Activated CD4-positive, CD25-positive, alpha-beta regulatory T cell treated with anti-CD3 and anti-CD28 coated beads, Interleukin-2, amount 50 U/mL, for 72 hours (primary cell): ENCODE measurements at places on chromosomes 3 and 15.
A peak's percentile ranks its signal among the peaks of the same experiment; 100 is the strongest.

- no peak for DNase-seq
These were observed 113.5 kb upstream of the IL12A start for GRCh38 chr3:159875116-159875515.

DNA sequence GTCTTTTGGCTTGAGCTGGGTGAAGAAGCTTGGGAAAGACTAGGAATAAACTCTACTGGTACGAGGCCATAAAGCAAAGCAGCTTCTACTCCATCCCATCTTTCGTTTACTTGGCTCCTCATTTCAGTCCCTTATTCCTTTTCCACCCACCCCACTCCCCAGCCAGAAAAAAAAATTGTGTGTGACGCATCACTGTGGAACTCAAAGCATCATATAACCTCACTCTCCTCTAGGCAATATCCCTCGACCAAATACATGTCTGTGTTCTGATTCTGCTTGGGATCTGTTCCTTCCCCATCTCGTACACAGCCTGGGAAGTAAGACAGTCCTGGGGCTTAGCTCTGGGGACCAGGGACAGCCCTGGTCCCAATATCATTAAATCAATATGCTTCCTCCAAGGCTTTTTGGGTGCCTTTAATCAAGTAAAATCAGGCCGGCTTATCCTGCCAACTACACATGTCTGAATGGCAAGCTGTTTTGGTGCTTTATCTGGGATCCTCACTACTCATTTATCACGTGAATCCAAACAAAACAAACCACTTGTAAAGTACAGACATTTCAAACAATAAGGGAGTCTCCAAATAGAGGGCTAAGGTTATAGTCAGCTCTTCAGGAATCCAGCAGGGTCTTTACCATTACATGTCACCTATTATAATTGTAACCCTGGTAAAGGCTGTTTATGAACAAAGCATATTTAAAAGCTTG is 74.9 kb upstream of the ZBED2 start:
- DNase-seq = no peak

DNA sequence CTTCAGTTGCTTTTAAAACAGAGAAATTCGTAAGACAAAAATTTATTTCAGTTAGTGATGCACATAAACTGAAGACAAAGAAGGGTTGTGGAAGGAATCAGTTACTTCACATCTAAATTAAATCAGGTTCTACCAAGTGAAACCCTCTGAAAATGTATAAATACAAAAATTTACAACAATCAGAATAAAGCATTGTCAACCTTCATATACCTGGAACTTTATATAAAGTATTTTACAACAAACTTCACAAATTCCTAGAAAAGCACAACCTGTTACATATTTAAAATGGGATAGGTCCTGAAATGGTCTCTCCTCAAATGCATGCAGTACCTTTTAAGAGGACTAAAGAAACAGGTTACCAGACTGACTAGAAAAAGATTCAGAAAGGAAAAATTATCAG is 26.9 kb downstream of the ATOSA start:
- DNase-seq = no peak

- DNase-seq = no peak
These were observed 44.0 kb downstream of the NR2F2 start for GRCh38 chr15:96374499-96374898.

DNA sequence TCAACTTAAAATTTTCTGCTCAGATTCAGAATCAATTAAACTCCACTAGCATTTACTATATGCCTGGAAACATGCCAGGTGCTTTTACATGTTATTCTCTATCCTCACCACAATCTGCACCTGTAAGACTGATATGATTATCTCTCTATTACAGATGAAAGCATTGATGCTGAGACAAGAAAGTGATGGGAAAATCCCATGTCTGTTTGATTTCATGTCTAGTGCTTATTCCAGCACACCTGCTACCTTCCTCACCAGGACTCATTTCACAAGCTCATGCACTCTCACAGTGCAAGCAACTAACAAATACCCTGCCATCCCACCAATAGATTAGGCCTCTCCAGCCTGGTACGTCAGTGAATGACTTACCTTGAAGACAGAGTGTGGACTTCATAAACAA is 25.0 kb upstream of the BCL6 start:
- DNase-seq = no peak

DNA sequence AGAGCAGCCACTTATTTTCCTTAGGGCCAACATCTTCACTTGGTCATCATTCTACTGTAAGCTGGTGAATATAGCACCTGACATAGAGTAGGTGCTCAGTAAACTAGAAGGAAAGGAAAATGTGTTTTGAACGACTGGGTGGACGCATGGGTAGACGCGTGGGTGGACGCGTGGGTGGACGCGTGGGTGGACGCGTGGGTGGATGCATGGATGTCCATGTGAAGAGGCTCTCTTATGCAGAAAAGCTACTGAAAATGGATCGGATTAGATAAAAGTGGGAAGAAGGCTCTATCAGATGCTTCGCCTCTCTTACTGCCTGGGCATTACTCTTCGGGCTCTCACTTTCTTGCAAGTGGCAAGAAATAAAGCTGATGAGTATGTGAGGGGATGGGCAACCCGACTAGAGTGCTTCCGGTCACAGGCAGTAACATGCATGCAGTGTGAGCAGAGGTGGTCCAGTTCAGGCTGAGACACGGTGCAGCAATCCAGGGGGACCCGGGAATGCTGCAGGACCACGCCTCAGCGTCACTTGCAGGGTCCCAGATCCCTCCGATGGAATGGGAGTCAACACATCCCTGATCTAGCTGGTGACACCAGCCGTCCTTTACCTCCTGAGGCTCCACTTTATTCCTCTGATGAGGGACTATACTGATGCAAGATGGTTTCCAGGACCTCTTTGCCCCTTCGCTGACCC is 138.0 kb upstream of the MEF2A start:
- DNase-seq = peak; percentile 23
